Vein endothelial cell (primary cell): ENCODE measurements at places on chromosomes 5 and 9. TPM values are rescaled to one million over a fixed set of nuclear protein-coding genes. Genes with fewer than 3 reads are reported as not detected.

ABITRAM gene
- 7.8 and 8.0 TPM in 2 replicates for total RNA-seq

PCDHGA9 gene
- total RNA-seq: 5.6 and 6.1 TPM in 2 replicates

PLAC8L1 gene
- 0.29 TPM in 1 of 2 replicates, not detected in the other for total RNA-seq

ARAP3 gene
- total RNA-seq: 45.8 and 84.3 TPM in 2 replicates

HMHB1 gene
- not detected in 2 replicates for total RNA-seq

TMEFF1 gene
- total RNA-seq: 8.8 and 10.7 TPM in 2 replicates

PCSK5 gene
- 1.6 and 4.2 TPM in 2 replicates for total RNA-seq

OCLN gene
- 7.7 and 11.8 TPM in 2 replicates for total RNA-seq

SMIM33 gene
- total RNA-seq: not detected in 2 replicates

PKD2L2 gene
- 0.10 TPM in 1 of 2 replicates, not detected in the other for total RNA-seq

SPINK5 gene
- 0.10 TPM in 1 of 2 replicates, not detected in the other for total RNA-seq

SNX30 gene
- 10.1 TPM in 2 replicates for total RNA-seq

UBE2D2 gene
- 76.8 and 92.5 TPM in 2 replicates for total RNA-seq

TMEM171 gene
- total RNA-seq: 3.6 and 8.9 TPM in 2 replicates

TMC1 gene
- total RNA-seq: 0.33 and 0.67 TPM in 2 replicates

DMRT3 gene
- total RNA-seq: not detected in 2 replicates

ABLIM3 gene
- total RNA-seq: 40.5 and 45.9 TPM in 2 replicates

IL5 gene
- not detected in 2 replicates for total RNA-seq

PTPDC1 gene
- total RNA-seq: 9.1 and 12.5 TPM in 2 replicates
